Ureter (tissue), 1 donor: ENCODE measurements at places on chromosomes 5 and 9.
A peak's percentile ranks its signal among the peaks of the same experiment; 100 is the strongest.

DNA sequence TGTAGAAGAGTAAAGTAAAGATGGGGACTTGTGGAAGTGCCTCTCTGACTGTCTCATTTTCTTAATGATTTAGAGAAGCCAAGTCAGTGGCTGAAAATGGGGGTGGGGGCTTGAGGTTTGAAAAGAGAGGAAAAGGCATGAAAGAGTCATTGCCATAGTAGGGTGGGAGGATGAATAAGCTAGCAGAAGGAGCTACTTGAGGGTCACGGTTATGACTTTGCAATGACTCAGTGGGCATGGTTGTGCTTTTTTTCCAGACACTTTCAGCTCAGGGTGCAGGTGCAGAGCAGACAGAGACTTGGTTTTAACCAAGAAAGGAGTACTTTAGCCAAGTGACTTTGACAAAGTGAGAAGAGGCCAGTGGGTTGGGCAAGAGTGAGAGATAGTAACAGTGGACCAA lies 117.8 kb downstream of the PTTG1 start:
- DNase-seq = no peak

GRCh38 chr5:116772806-116773205 lies 198.2 kb upstream of the SEMA6A start:
- no peak for DNase-seq

DNA sequence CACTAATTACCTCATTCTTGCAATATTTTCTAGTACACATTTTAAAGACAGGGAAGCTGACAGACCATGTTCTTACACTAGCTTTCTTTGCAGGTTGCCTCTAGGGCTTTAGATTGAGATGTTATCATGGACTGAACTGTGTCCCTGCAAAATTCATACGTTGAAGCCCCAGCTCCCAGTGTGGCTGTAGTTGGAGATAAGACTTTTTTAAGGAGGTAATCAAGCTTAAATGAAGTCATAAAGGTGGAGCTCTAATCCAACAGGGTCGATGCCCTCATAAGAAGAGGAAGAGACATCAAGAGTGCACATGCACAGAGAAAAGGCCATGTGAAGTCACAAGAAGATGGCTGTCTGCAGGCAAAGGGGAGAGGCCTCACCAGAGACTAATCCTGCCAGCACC lies 471.2 kb upstream of the ACTBL2 start:
- no peak for DNase-seq

GRCh38 chr9:86614871-86615849 lies 260.9 kb upstream of the TUT7 start:
- no peak for DNase-seq

- DNase-seq = no peak
Measured at GRCh38 chr5:164357395-164358033, 852.1 kb downstream of the MAT2B start.

DNA sequence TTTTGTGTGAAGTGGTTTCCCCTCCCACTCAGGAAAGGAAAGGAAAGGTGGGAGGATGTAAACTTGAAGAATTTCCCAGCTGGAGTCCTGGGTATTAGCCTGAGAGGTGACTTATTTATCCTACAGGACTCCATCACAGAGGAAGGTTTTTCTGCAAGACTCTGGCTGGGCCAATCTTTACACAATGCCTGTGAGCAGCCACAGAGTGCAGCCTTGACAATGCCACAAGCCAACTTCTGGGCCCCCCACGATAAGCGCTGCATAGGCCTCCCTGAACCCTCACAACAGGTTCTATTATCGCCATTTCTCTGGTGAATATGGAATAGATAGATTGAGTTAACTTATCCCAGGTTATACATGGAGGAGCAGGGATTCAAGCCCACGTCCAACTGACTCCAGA lies 12.4 kb downstream of the TTC39B start:
- DNase-seq = no peak

- no peak for DNase-seq
Measured at GRCh38 chr5:148912714-148913398, 86.4 kb downstream of the ADRB2 start.

DNA sequence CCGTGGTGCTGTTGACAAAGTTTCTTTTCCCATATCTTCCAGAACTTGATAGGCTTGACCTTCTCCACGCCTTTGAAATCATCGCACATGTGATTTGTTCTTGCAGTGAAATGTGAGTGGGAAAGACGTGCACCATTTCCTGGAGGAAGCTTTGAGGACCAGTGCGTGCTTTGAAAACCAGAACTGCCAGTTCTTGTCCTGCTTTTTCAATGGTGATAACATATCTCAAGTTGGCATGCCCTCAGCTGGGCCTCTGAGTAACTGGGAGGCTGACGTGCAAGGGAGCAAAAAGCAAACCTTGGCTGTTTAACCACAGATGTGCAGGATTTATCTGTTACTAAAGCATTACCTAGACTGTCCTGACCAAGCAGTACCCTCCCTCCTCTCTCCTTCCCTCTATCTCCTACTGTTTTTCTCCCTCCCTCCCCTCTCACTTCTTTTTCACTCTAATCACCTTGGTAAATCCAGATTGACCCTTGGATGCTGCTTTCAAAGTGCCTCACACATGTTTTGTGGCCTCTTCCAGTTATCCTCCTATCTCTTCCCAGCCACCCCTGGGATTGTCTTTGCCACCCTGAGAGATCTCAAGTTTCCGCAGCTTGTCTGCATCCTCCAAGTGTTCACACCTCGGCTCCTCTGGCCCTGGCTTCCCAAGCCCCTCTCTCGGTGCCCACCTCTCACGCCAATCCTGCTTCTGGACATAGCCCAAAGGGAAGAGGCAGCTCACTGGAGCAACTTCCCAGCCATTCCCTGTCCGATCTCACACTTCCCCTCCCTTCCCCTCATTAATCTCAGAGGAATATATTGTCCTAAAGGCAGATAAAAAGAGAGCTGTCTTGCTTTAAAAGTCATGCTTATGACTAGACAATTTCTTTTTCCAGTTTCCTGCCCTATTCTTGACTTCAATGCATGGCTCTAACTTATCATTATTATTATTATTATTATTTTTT lies 198.3 kb downstream of the ERCC6L2 start:
- DNase-seq = peak; percentile 74

GRCh38 chr5:139705655-139706587 lies 57.8 kb downstream of the CXXC5 start:
- no peak for DNase-seq

DNA sequence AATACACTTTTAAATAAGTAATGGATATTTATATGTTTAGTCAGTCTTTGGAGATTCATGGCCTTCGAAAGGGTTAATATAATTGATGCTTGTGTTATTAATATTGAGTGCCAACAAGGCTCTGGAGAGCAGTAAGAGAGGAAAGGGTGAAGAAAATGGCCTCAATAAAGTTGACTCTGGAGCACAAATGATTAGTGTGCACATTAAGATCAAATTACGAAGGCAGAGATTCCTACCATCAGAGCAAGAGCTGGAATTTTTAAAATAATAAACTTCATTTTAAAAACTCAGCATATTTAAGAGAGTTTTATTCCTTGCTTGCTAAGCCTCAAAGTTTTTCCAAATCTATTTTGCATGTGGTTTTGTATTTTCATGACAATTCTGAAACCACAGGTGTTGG lies 14.8 kb downstream of the SLC44A1 start:
- DNase-seq = no peak

- no peak for DNase-seq
Measured at GRCh38 chr5:9057406-9058000, 488.4 kb downstream of the SEMA5A start.

GRCh38 chr9:77014597-77015263 lies 4.7 kb upstream of the FOXB2 start:
- no peak for DNase-seq

DNA sequence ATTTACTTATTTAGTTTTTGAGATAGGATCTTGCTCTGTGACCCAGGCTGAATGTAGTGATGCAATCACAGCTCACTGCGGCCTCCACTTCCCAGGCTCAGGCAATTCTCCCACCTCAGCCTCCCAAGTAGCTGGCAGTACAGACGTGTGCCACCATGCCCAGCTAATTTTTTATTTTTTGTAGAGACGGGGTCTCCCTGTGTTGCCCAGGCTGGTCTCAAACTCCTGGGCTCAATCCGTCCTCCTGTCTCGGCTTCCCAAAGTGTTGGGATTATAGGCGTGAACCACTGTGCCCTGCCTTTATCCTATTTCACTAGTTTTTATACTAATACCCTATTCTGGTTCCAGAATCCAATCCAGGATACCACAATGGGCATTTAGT lies 6.8 kb downstream of the RPS14 start:
- DNase-seq = no peak

DNA sequence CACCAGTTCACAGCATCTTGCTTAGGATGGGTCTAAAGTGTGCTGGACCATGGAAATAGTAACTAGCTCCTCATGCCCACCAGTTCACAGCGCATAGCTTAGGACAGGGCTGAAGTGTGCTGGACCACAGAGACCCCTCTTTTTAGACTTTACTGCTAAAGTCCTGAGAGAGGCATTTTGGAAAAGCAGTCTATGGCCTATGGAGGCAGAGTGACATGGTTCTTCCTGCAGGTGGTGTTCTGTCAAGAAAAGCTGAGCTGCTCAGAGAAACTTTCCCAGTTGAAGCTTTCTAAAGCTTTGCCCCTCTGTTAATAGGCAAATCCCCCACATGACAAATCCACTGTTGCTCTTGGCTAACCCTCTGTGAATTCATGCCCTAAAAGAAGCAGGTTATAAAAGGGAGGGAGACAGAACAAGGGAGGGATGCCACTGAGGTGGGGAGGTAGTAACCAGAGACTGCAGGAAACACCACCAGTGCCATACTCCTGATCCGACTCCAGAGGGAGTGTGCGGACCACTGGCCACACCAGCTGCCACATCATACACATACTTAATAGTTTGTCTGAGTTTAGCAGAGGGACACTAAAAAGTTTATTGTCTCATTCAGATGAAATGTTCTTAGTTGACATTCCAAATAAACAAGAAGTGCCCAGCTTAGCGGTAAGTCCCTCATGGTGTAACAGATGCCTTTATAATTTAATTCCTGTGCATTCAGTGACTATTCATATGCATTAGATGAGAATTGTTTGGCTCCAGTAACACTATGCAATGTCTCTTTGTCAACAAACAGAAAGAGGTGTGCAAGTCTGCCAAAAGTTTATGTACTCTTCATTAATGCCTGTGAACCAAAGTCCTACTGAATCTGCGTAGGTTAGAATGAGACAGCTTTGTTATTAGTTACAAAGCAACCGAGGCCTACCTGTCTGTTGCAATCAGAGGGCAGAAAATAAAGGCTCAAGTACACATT lies 236.2 kb upstream of the NFIL3 start:
- no peak for DNase-seq

DNA sequence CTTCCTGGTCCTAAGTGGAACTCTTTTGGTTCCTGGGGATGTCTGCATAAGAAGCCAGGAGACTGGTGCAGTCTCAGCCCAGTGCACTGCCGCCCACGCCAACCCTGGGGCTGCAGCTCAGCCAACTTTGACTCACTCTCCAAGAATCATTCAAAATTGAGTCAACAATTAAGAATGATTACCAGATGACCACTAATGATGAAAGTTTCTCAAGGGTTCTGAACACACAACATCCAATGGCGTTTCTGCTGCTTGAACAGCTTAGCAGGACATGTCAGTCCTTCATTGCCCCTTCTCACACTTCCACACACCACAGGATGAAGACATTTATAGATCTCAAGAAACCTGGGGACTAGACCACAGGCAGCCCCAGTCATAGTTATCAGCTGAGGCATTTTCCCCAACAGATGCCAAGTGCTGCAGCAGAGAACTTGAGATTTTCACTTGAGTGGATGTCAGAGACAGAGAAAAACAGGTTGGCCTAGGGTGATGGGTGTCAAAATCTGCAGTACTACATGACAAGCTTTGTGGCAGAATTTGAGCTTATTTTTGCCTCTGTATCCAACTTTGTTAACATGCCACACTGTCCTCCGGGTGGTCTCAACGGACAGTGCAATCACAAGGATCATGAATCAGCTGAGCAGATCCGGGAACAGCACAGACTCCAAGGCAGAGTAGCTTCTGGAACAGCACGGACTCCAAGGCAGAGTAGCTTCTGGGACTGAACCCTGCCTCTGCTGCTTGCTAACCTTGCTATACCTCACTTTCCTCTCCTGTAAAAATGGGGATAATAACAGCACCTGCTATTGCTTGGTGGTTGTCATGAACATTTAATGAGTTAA lies 356.1 kb downstream of the SPOCK1 start:
- DNase-seq = no peak

DNA sequence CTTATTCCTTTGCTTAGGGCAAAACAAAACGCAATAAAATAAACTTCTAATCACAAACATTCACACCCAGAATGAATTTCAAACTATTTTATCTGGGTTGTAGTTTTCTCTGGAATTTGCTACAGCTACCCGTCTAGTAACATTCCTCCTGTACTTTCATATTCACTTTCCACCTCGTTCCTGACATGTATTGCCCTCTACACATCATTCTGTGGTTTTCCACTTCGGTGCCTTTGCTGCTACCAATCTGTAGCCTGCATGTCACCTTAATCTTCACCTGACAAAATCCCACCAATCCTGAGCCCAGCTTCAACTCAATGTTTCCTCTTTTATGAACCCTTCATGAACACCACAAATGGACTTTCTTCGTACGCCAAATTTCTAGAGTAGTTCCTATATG lies 694.1 kb upstream of the C9orf72 start:
- no peak for DNase-seq

- DNase-seq = no peak
Measured at GRCh38 chr5:1300581-1301083, 5.8 kb upstream of the TERT start.

- no peak for DNase-seq
Measured at GRCh38 chr9:111068771-111069170, 30.5 kb upstream of the LPAR1 start.

GRCh38 chr5:143685246-143685815 lies 126.6 kb upstream of the HMHB1 start:
- no peak for DNase-seq

GRCh38 chr9:74729136-74729695 lies 158.5 kb downstream of the TRPM6 start:
- DNase-seq = no peak

DNA sequence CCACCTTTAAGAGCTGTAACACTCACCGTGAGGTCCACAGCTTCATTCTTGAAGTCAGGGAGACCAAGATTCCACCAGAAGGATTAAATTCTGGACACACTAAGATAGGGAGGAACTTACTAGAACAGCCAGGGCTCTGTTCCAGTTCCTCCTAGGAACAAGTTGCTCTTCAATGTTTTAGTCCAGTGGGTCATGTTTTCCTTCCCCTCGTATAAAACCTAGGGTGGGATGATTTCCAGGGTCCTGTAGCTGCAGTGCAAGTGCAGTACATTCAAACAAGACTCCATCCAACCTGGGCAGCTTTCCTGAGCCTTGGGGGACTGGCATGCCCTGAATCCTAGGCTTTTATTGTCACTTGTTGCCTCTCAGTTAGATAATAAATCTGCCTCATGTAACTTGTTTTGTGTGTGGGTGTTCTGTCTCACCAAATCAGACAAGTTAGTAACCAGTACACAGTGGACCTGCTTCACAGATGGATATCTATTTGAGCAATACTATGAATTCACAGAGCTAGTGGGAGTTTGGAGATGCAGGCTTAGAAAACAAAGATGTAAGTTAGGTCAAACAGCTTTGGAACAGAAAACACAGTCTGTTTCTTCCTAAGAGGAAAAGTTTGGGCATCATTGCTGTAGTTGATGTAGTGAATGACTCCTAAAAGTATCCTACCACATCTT lies 405.6 kb downstream of the GABRG2 start:
- DNase-seq = no peak

GRCh38 chr5:31948006-31948405 lies 226.1 kb downstream of the GOLPH3 start:
- DNase-seq = no peak
